HS-27A (cell line): ENCODE measurements at places on chromosomes 5 and 9.

GRCh38 chr9:120965344-120966012, 38.9 kb upstream of the TRAF1 start:
- no peak for DNase-seq

GRCh38 chr5:62306896-62307689, 1.1 kb downstream of the KIF2A start:
- no peak for DNase-seq

DNA sequence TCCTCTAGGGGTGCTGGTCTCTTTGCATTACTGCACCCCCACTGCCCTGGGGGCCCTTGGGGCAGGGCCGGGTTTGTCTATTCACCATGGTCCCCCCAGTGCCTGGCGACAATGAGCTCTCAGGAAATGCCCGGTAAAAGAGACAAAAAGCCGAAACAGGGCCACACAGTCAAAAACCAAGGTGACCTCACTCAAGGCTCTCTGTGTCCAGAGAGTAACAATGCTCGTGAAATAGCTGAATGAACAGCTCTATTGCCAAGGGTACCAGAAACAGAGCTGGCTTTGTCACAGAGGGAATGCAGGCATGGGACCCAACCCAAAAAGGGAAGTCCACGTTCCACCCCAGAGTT, 16.0 kb downstream of the SH3PXD2B start:
- DNase-seq, result no peak

DNA sequence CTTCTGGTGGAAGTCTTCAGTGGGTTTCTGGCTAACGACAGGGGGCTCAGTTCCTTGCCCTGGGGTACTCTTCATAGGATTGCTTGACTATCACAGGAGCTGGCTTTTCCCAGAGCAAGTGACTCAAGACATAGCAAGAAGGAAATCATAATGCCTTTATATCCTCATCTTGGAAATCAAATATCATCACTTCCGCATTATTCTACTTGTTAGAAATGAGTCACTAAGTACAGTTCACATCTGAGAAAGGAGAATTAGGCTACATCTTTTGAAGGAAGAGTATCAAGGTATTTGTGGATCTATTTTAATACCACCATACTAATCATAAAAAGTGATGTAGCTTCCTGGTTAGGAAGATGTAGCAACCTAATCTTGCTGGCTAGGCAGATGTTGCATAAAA, 148.2 kb upstream of the RAI14 start:
- DNase-seq, result no peak

DNA sequence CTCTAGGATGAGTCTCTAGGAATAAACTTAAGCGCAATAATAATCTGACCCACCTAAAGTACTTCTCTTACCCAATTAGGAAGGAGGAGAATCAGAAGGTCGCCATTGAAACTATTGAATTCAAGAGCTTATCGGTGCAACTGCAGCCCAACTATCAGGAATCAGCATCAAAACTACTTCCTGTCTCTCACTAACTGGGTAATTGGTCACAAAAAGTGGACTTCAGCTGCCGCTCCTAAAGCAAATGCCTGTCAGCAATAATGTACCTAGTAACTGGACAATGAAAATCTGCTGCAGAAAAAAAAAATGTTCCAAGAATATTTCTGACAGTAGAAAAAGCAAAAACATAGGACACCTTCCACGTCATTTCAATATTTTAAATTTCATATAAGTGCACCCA, 3.3 kb downstream of the OR1L8 start:
- DNase-seq, result no peak

DNA sequence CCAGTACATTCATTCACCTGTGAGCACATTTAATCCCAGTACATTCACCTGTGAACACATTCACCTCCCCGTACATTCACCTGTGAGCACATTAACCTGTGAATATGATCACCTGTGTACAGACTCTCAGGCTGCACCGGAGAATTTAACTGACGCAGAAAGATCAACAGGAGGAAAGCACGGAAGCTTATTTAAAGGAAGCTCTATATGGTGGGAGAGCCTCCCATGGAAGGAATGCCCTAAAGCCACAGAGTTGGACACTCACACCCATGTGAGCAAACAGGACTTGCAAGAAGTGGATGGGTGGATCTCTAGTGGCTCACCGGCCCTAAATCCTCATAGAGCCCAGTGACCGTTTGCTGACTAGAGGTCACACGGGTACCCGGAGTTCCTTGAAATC, 38.2 kb downstream of the TRIP13 start:
- no peak for DNase-seq

GRCh38 chr9:126752881-126753670, 51.8 kb upstream of the ZBTB43 start:
- DNase-seq, result no peak

- DNase-seq, result no peak
Observed at GRCh38 chr5:72516916-72517315, 9.7 kb upstream of the ZNF366 start.

DNA sequence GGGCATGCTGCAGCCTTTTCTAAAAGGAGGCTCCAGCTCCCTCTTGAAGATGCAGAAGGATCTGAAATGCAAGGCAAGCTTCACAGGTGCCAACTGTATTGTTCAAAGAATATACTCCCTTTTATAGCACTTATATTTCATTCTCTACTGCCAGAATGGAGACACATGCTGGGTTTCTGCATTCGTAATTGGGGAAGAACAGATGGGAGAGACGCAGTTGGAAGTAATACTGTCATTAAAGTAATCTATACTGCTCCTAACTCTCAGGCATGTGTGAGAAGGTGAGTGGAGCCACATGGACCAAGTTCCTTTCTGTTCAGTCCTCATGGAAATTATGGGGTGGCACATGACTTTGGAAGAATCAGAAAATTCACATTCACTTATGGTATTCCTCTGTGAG, 226.4 kb downstream of the TRIM32 start:
- DNase-seq, result no peak

GRCh38 chr5:71860048-71860447, 141.0 kb downstream of the CARTPT start:
- no peak for DNase-seq
